ENCODE measurements at places on chromosomes 11 and 22.

DNA sequence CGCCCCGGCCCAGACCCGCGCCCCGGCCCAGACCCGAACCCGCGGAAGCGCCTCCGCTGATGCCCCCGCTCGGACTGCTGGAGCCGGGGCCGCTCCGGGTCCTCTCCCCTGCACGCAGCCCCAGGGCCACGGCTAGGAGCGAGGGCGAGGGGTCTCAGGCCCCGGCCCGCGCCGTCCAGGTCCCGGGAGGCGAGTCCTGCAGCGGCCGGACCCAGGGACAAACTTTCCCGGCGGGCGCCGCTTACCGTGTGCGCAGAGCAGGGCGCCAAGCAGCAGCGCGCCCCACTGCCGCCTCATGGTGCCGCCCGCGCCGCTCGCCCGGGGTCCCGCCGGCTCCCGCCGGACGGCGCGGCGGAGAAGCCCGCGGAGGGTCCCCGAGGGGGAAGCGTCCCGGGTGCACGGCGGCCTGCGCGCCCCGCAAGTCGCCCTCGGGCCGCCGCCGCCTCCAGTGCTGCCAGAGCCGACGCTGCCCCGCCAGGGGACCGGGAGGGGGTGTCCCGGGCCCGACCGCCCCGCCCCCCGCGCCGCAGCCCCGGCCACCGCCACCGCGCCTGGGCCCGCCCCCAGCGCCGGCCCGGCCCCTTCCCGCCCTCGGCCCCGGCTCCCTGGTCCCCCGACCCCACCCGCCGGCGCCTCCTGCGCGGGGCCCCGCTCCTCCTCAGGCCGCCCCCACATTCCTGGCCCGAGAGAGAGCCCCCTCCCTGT lies at the start of gene LRP4:
Gene LRP4 (minus strand): TSS at position 468 of the 705 bp plus-strand sequence. CDS start 171 bp downstream, at position 297.
- H3K4me1 ChIP-seq, result peaks cover 16% of the 10 kb centered on the region
- peaks cover 15% of the 10 kb centered on the region for H3K27me3 ChIP-seq
- DNase-seq, result peak; percentile 48
- peak within 1 kb of the TSS; percentile 81 for H3K4me3 ChIP-seq
- H3K27ac ChIP-seq, result peak within 1 kb of the TSS; percentile 39
- peaks cover 6% of the 10 kb centered on the region for H3K36me3 ChIP-seq

DNA sequence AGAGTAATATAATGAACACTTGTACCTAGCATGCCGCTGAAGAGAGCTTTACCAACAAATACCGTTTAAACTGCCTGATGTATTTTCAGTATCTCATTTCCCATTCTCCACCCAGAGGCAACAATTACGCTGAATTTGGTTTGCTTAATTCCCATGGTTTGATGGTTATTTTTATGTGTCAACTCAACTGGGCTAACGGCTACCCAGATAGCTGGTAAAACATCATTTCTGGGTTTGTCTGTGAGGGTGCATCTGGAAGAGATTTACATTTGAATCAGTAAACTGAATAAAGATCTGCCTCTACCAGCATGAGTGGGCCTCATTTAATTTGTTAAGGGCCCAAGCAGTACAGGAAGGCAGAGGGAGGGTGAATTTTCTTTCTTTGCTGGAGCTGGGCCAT lies 377.9 kb downstream of the DYNC2H1 start:
- H3K36me3 ChIP-seq, result peaks cover 6% of the 10 kb centered on the region
- H3K27me3 ChIP-seq, result no peaks in the 10 kb centered on the region
- no peak overlapping the region for H3K4me3 ChIP-seq
- no peak for DNase-seq
- no peaks in the 10 kb centered on the region for H3K4me1 ChIP-seq

- no peak overlapping the region for H3K4me3 ChIP-seq
- H3K27ac ChIP-seq, result no peak overlapping the region
- peaks cover 41% of the 10 kb centered on the region for H3K4me1 ChIP-seq
Measured at GRCh38 chr11:11611381-11611780, 10.4 kb downstream of the GALNT18 start.

GRCh38 chr11:102155676-102156075 lies 45.4 kb downstream of the YAP1 start:
- H3K27ac ChIP-seq, result no peak overlapping the region
- H3K36me3 ChIP-seq, result no peaks in the 10 kb centered on the region
- no peak overlapping the region for H3K4me3 ChIP-seq
- H3K27me3 ChIP-seq, result no peaks in the 10 kb centered on the region
- DNase-seq, result no peak

GRCh38 chr22:37569921-37570660 lies 9.8 kb downstream of the LGALS2 start:
- DNase-seq, result no peak
- H3K4me1 ChIP-seq, result no peaks in the 10 kb centered on the region

- peak overlapping the region; percentile 89 for H3K27ac ChIP-seq
- H3K4me1 ChIP-seq, result peaks cover 28% of the 10 kb centered on the region
- no peaks in the 10 kb centered on the region for H3K27me3 ChIP-seq
- no peak overlapping the region for H3K4me3 ChIP-seq
Measured at GRCh38 chr11:110077831-110078325, 15.3 kb upstream of the ZC3H12C start.

DNA sequence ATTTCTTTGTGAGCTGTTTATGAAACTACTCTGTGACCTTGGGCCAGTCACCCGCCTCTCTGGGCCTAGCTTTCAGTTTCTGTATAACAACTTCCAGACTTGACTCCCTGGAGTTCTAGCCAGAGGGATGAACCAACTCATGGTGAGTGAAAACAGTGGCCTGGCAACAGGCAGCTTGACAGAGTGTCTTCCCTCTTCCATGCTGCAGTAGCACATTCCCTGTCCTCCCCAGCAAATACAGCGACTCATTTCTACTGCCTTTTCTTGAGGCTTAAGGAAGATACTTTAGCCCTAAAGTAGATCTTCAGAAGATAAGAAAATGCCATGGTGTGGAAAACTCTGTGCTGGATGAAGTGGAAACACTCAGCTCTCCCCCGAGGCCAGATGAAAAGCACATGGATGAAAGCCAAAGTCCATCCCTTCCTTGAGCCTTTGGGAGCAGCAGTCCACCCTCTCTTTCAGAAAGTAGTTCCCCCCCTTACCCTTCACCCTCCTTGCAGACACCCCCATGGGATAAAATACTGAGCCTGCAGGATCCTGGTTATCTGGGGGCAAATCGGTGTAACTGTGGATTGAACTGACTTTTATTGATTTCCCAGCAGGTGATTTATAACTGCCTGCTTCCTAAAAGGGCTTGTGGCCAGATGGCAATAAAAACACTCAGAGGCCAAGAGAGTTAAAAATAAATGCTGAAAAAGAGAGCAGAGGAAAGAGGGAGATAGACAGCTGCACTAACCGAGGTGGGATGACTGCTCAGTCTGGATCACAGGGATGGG lies 24.1 kb downstream of the IRAG1 start:
- no peaks in the 10 kb centered on the region for H3K27me3 ChIP-seq
- peak overlapping the region; percentile 50 for H3K4me3 ChIP-seq

DNA sequence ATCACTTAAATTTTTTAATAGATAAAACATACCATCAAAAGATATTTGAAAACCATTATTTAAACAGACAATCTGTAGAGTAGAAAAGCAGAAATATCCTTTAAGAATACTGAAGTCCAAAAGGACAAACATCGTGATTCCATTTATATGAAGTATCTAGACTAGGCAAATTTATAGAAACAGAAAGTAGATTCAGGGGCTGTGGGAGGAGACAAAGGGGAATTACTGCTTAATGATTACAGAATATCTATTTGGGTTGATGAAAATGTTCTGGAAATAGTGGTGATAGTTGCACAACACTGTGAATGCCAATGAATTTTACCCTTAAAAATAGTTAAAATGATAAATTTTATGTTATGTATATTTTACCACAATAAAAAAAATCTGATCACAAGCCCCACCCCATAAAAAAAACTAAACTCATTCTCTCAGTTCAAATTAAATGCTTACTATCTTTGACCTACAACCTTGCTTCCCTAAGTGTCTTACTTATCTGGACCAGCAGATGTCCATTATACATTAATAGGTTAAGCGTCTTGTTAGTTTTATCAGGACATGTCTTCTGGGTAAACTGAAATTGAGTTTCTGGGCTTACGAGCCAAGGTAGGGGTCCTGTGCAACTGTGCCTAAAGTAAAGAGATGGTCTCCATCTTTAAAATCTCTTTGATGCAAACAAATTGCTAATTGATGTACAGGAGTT lies 86.3 kb downstream of the FCHSD2 start:
- H3K27me3 ChIP-seq, result peaks cover 1% of the 10 kb centered on the region
- H3K4me3 ChIP-seq, result no peak overlapping the region
- H3K27ac ChIP-seq, result no peak overlapping the region
- no peaks in the 10 kb centered on the region for H3K36me3 ChIP-seq
- H3K4me1 ChIP-seq, result no peaks in the 10 kb centered on the region

DNA sequence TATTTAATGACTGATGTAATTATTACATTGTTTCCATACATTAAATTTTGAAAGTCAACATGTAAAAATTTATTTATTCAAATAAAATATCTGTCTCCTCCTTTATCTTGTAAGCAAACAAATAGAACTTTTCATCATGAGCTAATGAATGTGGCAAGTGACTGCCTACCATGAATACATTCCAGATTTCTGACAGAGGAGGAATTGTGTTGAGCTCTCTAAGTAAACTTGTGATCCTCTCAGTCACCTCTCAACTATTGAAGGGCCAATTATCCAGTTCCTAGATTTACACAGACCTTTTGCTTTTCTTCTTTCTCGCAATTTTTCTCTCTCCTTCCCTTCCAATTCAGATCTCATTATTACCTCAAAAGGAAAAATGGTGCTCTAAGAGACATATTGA lies 21.5 kb downstream of the PRRG4 start:
- no peaks in the 10 kb centered on the region for H3K4me1 ChIP-seq
- no peaks in the 10 kb centered on the region for H3K36me3 ChIP-seq
- H3K27me3 ChIP-seq, result peaks cover under 1% of the 10 kb centered on the region
- no peak overlapping the region for H3K27ac ChIP-seq
- H3K4me3 ChIP-seq, result no peak overlapping the region
- DNase-seq, result no peak

DNA sequence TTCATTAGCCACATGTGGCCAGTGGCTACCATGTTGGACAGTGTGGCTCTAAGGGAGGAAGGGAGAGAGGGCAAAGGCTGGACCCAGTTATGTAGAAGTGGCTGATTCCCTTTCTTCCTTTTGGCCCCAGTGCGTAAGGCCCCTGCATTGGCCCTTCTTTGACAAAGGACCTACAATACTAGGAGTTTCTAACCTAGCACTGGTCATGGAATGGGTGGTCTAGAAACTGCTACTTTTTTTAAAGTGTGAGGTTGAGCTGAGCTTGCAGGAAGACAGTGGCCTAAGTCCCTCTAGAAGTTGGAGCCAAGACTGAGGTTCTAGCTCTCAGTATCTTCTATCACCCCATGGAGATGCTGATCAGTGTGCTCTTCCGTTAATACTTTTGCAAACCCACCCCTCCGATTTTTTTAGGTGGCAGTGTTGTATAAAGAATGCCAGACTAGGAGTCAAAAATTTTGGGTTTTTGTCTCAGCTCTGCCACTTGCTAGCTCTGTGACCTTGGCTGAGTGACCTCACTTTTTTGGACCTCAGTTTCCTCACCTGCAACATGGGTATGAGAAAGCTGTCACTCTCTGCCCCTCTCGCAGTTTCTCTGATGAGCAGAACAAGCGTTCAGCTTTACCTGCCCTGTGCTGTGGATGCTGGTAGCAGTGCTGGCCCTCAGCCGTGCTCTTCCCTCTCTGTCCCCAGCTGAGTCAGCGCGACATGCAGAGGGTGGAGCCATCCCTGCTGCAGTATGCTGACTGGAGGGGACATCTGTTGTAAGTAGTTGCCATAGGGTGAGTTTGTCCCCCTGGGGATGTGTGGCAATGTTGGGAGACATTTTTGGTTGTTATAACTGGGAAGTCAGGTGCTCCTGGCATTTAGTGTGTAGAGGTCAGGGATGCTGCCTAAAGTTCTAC lies 6.9 kb downstream of the ACCS start:
- H3K4me3 ChIP-seq, result no peak overlapping the region
- peaks cover 7% of the 10 kb centered on the region for H3K27me3 ChIP-seq
- no peak overlapping the region for H3K27ac ChIP-seq
- no peak for DNase-seq
- H3K36me3 ChIP-seq, result peaks cover 9% of the 10 kb centered on the region

DNA sequence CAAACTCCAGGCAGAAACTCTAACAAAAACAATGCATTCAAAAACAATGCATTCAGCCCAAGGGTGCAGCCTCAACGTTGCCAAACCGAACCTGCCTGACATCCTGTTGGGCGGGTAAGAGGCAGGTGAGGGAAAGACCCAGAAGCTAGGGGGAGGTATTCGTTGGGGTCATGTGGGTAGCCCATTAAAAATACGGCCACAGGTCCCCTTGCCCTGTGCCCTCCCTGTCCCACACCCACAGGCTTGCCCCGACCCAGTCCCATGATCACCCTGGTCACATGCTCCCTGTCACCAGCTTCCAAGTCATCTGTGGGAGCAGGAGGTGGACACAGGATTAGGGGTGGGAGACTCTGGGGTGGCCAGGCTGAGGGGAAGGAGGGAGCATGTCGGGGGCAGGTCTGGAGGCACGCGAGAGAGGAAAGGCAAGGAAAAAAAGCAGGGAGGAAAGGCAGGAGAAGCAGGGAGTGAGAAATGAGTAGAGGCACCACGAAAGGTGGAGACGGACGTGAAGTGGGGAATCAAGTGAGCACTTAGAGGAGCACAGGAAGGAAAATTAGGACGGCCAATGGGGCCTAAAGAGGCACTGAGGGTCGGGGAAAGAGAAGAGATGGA lies 683 bp downstream of the PLA2G6 start:
- no peak for DNase-seq
- peak overlapping the region; percentile 76 for H3K27ac ChIP-seq
- no peaks in the 10 kb centered on the region for H3K27me3 ChIP-seq
- H3K4me1 ChIP-seq, result peaks cover 8% of the 10 kb centered on the region
- no peaks in the 10 kb centered on the region for H3K36me3 ChIP-seq
- H3K4me3 ChIP-seq, result peak overlapping the region; percentile 94

DNA sequence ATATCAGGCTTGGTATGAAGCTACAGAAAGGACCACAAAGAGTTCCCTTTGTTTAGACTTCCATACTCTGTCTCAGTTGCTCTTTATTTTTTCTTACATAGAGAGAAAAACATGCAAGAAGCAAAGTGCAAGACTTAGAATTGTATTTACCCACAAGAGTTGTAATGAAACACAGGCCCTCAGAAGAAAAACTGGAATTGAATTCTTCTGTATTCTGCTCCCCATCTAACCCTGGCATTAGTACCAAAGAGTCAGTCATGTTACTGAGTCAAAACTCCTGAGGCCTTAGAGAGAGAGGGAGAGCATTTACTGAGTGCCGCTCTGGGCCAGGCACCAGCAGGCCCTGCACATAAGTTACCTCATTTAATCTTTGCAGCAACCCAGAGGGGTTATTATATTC lies 43.9 kb upstream of the DLAT start:
- no peak overlapping the region for H3K27ac ChIP-seq
- no peak overlapping the region for H3K4me3 ChIP-seq
- peaks cover 19% of the 10 kb centered on the region for H3K4me1 ChIP-seq
- H3K27me3 ChIP-seq, result peaks cover 8% of the 10 kb centered on the region

- DNase-seq, result no peak
- no peak overlapping the region for H3K4me3 ChIP-seq
- peaks cover 7% of the 10 kb centered on the region for H3K27me3 ChIP-seq
- H3K4me1 ChIP-seq, result no peaks in the 10 kb centered on the region
Measured at GRCh38 chr22:33427461-33427860, 369.3 kb upstream of the SYN3 start.

GRCh38 chr11:83521647-83522596 lies 235.8 kb upstream of the CCDC90B start:
- peaks cover 4% of the 10 kb centered on the region for H3K36me3 ChIP-seq
- no peak overlapping the region for H3K27ac ChIP-seq
- no peak overlapping the region for H3K4me3 ChIP-seq
- H3K27me3 ChIP-seq, result no peaks in the 10 kb centered on the region
- no peaks in the 10 kb centered on the region for H3K4me1 ChIP-seq
- no peak for DNase-seq
